ENCODE measurements at places on chromosomes 13 and 19. TPM values are rescaled to one million over a fixed set of nuclear protein-coding genes. Genes with fewer than 3 reads are reported as not detected.

- no peak for DNase-seq
These were observed 1227.1 kb downstream of the SLITRK1 start for GRCh38 chr13:82654861-82655855.

Gene XRCC1
- 4.5 TPM for polyA plus RNA-seq

- DNase-seq, result no peak
These were observed 104.7 kb downstream of the DCLK1 start for GRCh38 chr13:36026531-36026930.

DNA sequence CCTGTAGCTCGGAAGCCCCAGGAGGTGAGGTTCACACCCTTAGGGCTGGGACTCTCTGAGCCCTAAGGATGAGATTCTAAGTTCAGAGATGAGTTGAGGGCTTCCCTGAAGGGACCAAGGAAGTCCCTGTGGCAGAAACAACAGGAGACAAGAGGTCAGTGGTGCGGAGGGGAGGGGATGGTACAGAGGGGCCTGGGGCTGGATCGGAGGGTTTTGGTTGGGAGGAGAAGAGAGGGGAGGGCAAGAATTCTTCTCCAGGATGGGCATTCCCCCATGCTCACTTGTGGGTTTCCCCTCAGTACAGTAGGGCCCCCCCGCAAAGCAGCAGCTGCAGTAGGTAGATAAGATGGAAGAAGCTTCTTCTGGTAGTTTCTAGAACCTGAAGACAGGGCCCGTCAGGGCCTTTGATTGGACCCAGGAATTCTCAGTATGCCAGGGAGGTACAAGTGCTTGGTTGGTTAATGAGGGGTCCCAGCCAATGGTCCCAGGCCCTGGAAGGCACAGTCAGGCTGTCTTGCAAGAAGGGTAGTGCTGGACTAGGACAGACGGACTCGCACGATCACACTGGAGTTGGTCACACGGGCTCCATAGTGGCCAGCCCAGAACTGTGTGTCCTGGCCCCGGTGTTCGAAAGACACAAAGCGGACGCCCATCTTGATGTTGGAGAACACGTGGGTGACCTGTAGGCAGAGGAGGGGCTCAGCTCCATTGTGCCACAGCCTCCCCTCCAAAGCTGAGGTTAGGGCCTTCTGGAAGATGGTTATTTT is 7.3 kb downstream of the FBXO27 start:
- no peak for DNase-seq

Gene IZUMO4
- 1.4 TPM for polyA plus RNA-seq

Gene RNF113B
- 0.64 TPM for polyA plus RNA-seq

- no peak for DNase-seq
These were observed 27.9 kb downstream of the DOT1L start for GRCh38 chr19:2191456-2192310.

GRCh38 chr19:41478875-41479756 is 36.2 kb downstream of the ERICH4 start:
- DNase-seq, result no peak

DNA sequence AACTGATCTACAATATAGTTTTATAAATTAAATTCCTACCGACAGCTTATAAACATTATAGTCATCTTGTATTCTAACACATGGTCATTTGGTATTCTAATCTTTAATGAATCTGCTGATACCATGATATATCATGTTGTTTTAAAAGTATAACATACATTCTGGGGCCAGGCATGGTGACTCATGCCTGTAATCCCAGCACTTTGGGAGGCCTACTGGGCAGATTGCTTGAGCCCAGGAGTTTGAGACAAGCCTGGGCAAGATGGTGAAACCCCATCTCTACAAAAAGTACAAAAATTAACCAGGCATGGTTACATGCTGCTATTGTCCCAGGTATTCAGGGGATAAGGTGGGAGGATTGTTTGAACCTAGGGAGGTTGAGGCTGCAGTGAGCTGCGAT is 3.1 kb downstream of the ZNF383 start:
- no peak for DNase-seq

DNA sequence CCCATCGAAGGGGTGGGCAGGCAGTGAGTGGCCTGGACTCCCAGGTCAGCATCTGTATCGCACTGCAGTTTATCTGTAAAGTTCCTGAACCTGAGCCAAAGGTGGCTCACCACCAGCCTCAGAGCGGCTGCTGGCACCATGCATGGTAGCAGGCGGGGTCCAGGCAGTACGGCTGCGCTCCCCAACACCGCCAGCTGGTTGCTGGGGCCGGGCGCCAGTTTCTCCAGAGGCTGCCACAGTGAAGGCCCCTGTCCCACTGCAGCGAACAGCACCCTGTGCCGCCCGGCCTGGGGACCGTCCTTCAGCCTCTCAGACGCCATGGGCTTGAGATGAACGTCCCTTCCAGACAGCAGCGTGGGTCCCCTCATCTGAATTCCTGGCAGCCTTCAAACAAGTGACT is 109.8 kb downstream of the KDM4B start:
- no peak for DNase-seq

DNA sequence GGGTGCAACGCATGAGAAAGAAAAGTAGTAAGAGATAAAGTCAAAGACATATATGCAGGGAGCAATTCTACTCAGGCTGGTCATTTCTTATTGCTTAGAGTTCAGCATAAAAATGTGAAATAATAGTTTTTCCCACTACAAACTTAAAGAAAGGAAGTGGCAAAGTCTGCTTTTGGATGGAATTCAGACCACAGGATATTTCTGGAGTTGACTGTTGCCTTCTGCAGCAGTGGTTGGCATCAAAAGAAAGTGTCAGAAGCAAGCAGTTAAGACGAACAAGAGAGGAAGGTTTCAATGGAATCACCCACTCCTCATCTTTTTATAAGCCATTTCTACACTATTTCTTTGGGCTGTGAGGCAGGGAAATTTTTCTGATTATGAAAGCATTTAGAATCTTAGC is 36.2 kb upstream of the TRPC4 start:
- no peak for DNase-seq

DNA sequence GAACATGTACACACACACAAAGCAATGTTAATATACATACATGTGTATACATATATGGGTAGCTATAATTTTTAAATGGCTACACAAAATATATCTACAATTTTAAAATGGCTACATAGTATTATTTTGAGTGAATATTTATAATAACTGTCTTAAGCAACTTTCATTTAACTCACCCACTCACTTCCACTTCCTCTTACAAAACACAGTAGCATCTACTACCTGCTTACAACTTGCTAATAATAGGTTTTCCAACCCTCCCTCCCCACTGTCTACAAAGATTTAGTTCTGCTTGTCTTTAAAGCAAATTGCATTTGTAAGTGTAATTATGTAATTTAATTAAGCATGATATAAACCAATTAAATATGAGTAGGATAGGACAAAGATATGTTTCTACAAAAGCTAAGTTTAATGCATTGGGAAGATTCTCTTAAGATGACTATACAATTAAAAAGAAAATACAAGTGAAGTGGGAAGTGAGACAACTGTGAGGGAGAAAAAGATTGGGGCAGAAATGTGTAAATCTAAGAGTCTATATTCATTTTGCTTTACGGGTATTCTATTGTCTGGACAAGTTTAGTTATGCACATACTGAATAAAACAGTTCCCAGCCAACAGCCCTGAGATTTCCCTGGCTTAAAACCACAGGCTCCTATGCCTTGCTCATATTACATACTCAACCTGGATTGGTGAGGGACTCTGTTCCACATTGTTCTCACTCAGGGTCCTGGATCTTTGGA is 583.1 kb downstream of the EFNB2 start:
- no peak for DNase-seq

- DNase-seq, result no peak
These were observed 1608.8 kb downstream of the OLFM4 start for GRCh38 chr13:54637366-54637765.

GRCh38 chr13:114118086-114118485 is 14.3 kb downstream of the RASA3 start:
- no peak for DNase-seq

DNA sequence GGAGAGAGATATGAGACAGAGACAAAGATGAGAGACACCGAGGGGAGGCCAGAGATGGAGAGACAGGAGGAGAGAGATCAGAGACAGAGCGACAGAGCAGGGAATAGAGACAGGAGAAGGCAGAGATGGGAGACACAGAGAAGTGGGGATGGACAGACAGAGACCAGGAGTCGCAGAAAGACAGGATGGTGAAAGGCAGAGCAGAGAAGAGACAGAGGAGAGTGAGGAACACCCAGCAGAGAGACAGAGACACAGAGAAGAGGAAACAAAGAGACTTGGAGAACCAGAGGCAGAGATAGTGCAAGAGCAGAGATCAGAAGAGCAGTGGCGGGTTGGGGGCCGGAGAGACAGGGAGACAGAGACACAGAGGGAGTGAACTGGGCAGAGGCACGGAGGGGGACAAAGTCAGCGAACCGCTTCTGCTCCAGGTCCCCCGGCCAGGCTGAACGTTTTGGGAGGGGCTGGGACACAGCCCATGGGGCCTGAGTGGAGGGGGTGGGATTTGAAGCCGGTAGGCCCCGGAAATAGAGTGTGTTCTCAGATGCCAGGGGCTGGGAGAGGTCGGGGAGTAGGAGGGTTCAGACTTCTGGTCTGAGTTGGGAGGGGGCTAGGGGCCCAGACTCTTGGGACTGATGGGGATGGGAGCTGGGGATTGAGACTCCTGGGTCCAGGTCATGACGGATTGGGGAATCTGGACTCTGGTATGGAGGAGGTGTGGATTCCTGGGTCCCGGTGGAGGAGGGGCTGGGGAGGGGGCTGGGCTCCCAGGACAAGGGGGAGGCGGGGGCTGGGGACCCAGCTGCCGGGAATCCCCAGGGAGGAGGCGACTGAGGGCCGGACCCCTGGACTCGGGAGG is 654 bp downstream of the ZNF579 start:
- DNase-seq, result no peak

DNA sequence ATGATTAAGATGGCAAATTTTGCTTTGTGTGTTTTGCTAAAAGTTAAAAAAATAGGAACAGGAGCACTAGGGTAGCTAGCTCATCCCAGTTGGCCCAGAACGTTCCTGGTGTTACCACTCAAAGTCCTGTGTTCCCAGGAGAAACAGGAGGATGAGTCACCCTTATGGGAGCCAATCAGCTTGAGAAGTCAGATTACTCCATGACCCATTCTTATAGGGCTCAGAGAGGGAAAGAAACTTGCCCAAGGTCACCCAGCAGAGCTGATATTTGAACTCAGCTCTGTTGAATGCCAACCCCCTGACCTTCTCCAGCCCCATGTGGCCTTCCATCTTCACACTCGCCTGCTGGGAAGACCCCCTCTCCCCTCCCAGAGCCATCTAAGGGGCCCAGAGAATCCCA is 13.0 kb downstream of the NMRK2 start:
- no peak for DNase-seq

DNA sequence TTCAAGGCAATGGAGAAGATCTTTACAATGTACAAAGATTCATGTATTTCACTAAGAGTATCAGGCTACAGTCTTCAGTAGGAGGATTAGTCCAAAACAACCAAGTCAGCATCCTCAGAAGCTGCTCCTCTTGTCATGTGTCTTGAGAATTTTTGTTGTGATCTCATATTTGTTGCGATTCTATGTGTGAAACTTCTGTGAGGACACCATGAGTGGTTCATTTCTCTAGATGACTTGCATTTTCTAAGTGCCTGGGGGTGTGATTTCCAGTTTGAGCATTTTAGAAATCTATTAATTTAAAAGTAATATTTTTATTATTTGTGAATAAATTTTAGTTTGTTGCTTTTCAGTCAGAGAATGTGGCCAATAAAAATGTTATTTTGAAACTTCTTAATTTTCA is 94.5 kb downstream of the RAP2A start:
- no peak for DNase-seq

Gene RAB8A
- polyA plus RNA-seq, result 43.1 TPM

DNA sequence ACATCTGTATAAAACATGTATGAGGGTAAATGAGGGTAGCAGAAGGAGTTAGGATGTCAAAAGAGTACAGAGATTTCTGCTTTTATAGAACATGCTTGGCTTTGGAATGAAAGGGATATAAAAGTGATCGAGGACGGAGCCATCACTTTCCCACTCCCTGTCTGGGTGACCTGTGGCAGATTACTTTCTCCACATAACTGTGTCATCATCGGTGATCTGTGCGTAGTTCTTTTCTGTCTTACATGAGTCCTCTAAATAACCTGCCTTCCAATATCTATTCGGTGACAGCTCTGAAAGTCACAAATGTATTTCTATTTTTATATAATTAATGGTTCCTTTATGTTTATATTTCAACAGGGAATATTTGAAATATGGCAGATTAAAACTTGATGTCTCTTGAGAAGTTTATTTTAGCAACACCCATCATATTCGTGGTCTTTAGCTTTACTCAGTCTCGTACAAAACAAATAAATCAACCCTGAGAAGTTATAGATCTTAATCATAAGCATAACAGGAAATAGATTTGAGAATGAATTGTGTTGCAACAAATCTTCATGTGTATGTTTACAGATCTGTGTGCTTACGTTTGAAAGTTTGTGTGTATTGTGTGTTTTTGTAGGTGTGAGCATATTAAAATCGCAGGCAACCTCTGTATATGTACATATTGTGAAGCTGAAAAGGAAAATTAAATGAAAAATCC is 1094.3 kb downstream of the EFNB2 start:
- no peak for DNase-seq

- DNase-seq, result no peak
These were observed 690.8 kb upstream of the ARGLU1 start for GRCh38 chr13:107258599-107259187.

DNA sequence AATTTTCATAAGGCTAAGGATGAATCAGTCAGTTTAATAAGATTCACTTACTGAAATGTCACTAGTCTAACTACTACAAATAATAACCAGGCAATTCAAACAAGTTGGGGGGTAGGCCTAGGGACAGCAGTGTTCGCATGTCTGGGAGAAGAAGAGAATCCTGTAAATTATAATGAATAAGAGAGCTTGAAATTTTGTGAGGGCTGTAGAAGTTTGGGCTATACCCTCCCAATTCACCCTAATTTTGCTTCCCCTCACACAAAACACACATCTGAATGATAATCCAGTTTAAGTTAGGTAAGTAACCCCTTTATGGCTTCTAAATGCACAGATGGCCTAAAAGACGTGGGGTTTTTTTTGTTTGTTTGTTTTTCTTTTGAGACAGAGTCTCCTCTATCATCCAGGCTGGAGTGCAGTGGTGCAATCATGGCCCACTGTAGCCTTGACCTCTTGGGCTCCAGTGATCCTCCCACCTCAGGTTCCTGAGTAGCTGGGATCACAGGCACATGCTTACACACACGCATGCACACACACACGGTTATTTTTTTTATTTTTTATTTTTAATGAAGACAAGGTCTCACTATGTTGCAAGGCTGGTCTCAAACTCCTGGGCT is 69.9 kb downstream of the TBC1D4 start:
- DNase-seq, result no peak

- no peak for DNase-seq
These were observed at the start of gene OR7G1 for GRCh38 chr19:9115307-9115813. Gene OR7G1, minus strand, starts transcription at chr19:9115763. Its CDS starts 0 bp downstream, at chr19:9115763.

- DNase-seq, result no peak
These were observed 31.1 kb downstream of the RYR1 start for GRCh38 chr19:38464421-38465082.

GRCh38 chr13:95098916-95099315 is 202.3 kb downstream of the ABCC4 start:
- no peak for DNase-seq

Gene CGB8
- not detected for polyA plus RNA-seq

GRCh38 chr13:113411216-113412023 is 41.9 kb downstream of the ADPRHL1 start:
- DNase-seq, result no peak

Gene TJP3
- 9.8 TPM for polyA plus RNA-seq

Gene CHST8
- 0.07 TPM for polyA plus RNA-seq

Gene TSSK6
- 0.95 TPM for polyA plus RNA-seq

All from liver (tissue), 10 donors.